ENCODE measurements at places on chromosomes 3 and 15.

DNA sequence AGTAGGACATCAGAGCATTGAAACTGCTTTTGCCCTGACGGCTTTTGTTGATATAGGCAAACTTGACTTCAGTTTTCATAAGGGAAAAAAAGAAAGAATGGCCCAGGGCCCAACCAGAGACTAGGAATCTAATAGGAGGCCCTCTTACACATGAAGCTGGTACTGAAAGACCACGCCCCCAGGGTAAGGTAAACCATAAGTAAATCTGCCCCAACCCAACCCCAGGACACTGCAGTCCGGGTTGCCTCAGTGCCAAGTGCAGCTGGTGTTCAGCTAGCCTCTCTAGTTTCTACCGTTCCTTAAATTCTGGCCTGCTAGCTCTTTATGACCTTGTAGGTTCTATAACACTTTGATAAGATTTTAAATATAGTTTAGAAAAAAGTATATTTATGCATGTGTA, 136.7 kb downstream of the AQP9 start:
- DNase-seq = no peak

DNA sequence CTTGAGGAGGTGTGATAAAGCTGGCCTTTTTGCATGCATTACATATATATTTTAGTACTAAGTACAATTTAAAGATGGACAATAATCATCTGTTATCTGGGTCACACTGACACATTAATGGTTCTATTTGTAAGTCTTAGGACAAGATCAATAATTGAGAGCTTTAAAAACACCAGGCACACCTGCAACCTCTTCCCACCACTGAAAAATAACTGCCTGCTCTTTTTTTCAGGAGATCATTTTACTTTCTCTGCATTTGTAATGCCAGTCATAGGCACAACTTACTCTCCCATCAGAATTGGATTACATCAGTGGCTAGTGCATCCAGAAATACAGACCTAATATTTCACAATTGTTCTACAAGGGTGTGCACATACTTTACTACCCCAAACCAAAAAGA, 149.8 kb downstream of the MECOM start:
- DNase-seq = no peak

GRCh38 chr3:141877911-141878310, 1.5 kb downstream of the ATP1B3 start:
- no peak for DNase-seq

DNA sequence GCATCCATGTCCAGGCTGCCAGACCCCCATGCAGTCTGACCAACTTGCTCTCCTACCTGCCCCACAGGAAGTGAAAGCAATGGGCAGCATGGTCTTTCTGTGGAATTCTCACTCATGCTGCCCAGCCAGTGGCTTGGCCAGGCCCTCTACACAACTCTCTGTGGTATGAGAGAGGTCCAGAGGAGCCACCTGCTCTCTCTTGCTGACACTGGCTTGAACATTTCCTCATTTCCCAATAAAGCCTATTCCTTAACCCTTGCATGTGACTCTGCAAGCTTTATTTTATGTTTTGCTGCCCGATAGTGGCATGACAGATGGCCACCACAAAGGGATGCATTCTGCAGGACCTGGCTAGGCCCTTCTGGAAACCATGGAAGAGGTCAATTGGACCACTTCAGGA, 53.8 kb downstream of the CCR1 start:
- no peak for DNase-seq

GRCh38 chr3:12885583-12885930, 44.2 kb upstream of the RPL32 start:
- no peak for DNase-seq

GRCh38 chr3:153210146-153210545, 48.1 kb downstream of the RAP2B start:
- DNase-seq = no peak

GRCh38 chr3:164723396-164723795, 354.9 kb downstream of the SI start:
- no peak for DNase-seq

DNA sequence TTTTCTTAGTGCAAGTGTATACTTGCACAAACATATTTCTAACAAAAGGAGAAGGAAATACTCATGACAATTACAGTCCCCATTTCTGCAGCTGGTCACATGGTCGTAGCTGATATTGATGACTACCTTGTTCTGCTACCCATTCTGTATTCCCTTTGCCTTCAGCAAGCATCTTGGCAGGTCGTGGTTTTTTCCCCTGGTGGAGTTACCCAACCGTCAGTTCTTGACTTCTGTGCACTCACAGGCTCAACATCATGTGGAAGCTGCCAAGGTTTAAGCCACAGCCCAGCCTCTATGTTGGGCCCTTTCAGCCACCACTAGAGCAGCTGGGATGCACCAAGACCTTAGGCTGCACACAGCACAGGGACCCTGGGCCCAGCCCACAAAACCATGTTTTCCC, 56.1 kb downstream of the VGLL3 start:
- DNase-seq = no peak

DNA sequence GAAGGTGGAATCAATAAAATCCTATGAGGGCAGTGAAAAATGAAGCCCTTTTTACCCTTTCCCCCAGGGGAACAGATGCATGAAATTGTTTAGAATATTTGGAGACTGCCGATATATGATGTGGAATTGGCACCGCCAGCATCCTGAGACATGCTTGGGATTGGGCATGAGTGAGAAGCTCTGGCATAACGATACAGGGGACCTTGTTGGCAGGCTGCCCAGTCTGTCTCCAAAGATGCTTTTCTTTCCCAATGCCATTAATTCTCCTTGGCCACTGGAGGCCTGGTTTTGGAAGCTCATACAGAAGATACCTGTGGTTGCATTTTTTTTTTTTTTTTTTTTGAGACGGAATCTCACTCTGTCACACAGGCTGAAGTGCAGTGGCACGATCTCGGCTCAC, 800.6 kb upstream of the LMCD1 start:
- no peak for DNase-seq

- DNase-seq = no peak
These were observed 41.1 kb downstream of the FILIP1L start for GRCh38 chr3:100073049-100073713.

- DNase-seq = no peak
These were observed 20.1 kb upstream of the PRR20G start for GRCh38 chr3:127307916-127308315.

GRCh38 chr15:78207110-78207458, 27.3 kb downstream of the ACSBG1 start:
- no peak for DNase-seq

GRCh38 chr3:37477711-37478487, 303.5 kb upstream of the LRRFIP2 start:
- DNase-seq = no peak

DNA sequence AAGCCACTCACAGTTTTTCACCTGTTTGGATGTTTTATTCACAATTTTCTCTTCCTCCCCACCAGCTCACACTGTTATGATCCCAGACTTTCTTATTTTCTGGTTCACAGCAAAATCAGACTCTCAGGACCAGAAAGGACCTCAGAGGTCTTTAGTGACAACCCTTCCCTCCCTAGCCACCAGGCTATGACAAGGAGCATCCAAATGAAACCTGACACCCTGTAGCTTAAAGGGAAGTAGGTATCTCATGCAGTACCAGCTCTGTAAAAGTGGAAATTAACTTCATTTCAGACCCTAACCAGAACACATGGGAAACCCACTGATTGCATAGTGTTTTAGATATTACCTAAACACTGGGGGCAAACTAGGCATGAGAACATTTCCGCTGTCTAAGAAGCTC, 45.3 kb downstream of the ATP13A5 start:
- no peak for DNase-seq

- DNase-seq = no peak
These were observed 33.3 kb upstream of the VPS8 start for GRCh38 chr3:184778426-184779332.

DNA sequence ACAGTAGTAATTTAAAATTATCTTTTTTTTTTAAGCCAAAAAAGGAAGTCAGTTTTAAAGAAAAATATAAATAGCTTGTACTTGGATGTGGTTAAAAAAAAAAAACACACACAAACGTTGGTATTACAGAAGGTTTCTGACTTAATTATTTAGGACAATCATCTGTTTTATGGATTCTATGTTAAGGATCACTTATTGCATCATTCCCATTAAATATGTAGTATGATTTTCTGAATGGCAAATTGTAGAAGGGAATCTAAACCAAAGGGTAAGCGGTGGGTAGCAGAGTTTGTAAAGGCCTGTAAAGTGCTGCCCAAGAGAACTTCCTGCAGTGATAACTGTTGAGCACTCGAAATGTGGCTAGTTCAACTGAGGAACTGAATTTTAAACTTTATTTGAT, 8.0 kb downstream of the SENP2 start:
- DNase-seq = no peak

DNA sequence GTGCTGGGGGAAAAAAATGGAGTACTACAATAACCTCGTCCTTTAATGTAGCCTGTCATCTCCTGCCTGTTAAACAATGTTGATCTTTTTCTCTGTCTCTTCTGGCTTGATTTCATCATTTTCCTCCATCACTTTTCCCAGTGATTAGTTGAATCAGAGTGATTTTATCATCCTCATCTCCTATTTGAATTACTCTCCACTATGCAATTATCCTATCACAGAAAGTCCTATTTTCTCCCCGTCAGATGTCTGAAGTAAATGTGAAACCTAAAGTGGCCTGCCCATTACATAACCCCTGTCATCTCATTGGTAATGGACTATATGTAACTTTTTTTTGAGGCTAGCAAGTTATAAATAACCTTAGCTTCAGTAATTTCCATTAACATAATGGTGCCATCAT, 201.8 kb downstream of the CACNA2D3 start:
- DNase-seq = no peak

DNA sequence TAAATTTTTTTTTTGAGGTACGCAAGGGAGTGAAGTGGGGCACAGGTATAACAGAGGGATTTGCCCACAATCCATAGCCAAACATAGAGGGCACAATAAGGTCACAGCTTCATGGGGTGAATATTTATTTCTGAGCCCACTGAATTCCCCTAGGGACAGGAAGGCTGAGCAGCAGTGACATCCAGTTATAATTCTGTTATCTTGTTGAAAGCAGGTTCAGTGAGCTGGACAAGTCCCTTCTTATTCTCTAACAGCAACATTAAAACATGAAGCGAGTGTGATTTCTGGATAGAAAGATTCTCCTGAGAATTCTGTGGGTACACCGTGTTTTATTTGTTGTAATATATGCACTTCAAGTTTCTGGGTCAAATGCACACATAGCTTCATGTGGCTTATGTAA, 538.2 kb downstream of the NAALADL2 start:
- no peak for DNase-seq

GRCh38 chr3:33437556-33438283, 2.5 kb downstream of the UBP1 start:
- DNase-seq = no peak

DNA sequence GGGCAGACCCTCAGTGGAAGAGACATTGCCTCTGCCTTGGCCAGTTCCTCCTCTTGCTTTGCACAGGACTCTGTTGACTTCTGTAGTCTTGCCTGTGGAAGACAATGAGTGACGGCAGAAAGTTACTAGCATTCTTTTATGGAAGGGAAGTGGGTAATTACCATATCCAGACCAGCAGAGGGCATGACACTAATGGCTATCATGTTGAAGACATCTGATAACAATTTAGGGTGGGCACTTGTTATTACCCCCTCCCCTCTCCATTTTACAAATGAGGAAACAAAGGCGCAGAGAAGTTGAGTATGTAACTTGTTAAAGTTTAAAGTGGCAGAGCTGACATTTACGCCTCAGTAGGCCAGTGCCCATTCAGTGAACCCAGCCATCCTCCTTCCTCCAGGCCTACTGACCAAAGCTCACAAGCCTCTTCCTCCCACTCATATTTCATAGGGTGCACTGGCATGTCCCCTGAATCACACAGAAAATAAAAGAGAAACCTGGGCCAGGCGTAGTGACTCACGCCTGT, 48.2 kb upstream of the FMN1 start:
- DNase-seq = no peak

GRCh38 chr3:75906555-75907112, 121.3 kb upstream of the ZNF717 start:
- peak; percentile 90 for DNase-seq

DNA sequence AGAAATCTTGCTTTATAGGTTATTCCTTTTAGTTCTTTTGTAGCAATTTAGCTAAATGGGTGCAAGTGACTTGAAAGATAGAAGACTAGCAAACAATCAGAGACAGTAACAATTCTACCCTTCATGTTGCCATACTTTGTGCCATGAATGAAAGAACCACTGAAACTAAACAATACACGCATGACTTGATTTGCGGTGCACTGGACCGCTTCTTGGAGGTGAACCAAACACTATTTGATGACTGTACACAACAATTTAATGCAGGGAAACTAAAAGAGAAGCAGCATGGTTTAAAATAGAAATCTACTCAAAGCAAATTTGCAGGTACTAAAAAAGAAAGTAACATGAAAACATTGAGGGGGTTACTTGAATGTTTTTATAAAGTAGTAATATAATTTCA, 331.0 kb upstream of the RARB start:
- DNase-seq = no peak

- no peak for DNase-seq
These were observed 3.6 kb upstream of the PTPN23 start for GRCh38 chr3:47377186-47377585.

- no peak for DNase-seq
These were observed 29.2 kb upstream of the LIMD1 start for GRCh38 chr3:45565342-45565741.

DNA sequence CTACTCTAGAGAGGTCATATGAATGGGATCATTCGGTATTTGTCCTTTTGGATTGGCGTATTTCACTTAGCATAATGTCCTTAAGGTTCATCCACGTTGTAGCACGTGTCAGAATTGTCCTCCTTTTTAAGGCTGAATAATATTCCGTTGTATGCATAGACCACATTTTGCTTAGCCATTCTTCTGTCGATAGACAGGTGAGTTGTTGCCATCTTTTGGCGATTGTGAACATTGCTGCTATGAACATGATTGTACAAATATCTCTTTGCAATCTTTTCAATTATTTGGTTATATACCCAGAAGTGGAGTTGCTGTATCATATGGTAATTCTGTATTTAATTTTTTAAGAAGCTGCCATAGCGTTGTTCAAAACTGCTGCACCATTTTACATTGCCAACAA, 52.4 kb upstream of the GOLGA8J start:
- no peak for DNase-seq

- no peak for DNase-seq
These were observed 133.3 kb downstream of the MDFIC2 start for GRCh38 chr3:70179111-70179510.

DNA sequence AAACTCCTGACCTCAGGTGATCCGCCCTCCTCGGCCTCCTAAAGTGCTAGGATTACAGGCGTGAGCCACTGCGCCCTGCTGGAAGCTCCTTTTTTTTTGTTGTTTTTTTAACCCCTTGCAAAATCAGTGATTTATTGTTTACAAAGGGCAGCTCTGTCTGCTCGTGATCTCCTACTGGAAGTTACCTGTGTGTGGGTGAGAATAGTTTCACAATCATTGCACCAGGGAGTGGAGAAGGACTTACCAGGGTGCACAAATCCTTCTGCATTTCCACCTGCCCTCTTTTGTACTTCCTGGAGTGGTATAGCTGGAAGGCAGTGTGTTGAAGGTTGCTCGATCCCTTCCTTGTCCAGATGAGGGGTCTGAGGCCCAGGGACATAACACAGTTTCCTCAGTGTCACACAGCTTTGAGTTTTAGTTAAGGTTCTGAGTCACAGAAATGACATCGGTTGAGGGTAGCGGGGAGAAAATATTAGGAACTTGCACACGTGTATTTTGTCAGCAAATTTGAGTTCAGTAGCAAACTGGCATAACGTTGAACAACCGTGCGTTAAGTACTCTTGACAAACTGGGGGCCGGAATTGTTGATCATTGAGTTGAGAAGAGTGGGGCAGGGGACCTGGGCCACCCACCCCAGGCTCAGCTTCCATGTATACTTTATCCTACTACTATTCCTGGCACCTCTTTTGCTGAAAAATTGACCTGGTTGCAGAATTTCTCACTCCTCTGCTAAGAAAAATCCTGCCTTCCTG, 11.3 kb upstream of the TRAK1 start:
- no peak for DNase-seq

Measured in chondrocyte (in vitro differentiated cells).